Chondrocyte (in vitro differentiated cells): ENCODE measurements at places on chromosomes 1 and 21.
A peak's percentile ranks its signal among the peaks of the same experiment; 100 is the strongest.

DNA sequence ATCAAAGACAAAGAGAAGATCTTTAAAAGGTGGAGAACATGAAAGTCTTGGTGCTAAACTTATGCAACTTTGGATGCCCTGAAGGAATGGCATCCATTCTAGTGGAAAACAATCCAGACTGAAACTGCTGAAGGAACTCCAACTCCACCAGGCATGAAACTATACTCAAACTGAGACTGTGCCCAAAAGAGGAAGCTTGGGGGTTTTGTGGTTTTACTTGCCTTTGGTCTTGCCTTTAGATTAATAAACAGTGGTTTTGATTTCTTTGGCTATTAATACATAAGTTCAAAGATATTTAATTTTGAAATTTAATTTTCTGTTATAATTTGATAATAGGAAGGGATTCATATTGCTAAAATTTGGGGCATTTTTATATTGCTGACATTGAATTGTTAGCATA, 17.4 kb upstream of the SLC30A10 start:
- no peak overlapping the region for H3K27ac ChIP-seq
- no peak overlapping the region for H3K4me3 ChIP-seq
- H3K27me3 ChIP-seq = peaks cover 12% of the 10 kb centered on the region
- peaks cover 3% of the 10 kb centered on the region for H3K4me1 ChIP-seq
- H3K36me3 ChIP-seq = peaks cover 2% of the 10 kb centered on the region

GRCh38 chr1:10402729-10403274, 3.9 kb downstream of the PGD start:
- H3K27me3 ChIP-seq = no peaks in the 10 kb centered on the region
- H3K36me3 ChIP-seq = peaks cover 27% of the 10 kb centered on the region
- H3K4me3 ChIP-seq = no peak overlapping the region
- no peak for DNase-seq
- H3K27ac ChIP-seq = peak overlapping the region; percentile 75

- peaks cover 38% of the 10 kb centered on the region for H3K4me1 ChIP-seq
- DNase-seq = no peak
- no peak overlapping the region for H3K4me3 ChIP-seq
- no peaks in the 10 kb centered on the region for H3K27me3 ChIP-seq
These were observed 4.6 kb upstream of the CTPS1 start for GRCh38 chr1:40974945-40975344.

GRCh38 chr1:236167578-236167977, 25.2 kb downstream of the GPR137B start:
- no peak for DNase-seq
- no peaks in the 10 kb centered on the region for H3K27me3 ChIP-seq
- no peak overlapping the region for H3K4me3 ChIP-seq
- H3K4me1 ChIP-seq = peaks cover 6% of the 10 kb centered on the region

- DNase-seq = no peak
- no peaks in the 10 kb centered on the region for H3K27me3 ChIP-seq
- H3K4me1 ChIP-seq = peaks cover 4% of the 10 kb centered on the region
These were observed 176.8 kb downstream of the FAF1 start for GRCh38 chr1:50783286-50783685.

DNA sequence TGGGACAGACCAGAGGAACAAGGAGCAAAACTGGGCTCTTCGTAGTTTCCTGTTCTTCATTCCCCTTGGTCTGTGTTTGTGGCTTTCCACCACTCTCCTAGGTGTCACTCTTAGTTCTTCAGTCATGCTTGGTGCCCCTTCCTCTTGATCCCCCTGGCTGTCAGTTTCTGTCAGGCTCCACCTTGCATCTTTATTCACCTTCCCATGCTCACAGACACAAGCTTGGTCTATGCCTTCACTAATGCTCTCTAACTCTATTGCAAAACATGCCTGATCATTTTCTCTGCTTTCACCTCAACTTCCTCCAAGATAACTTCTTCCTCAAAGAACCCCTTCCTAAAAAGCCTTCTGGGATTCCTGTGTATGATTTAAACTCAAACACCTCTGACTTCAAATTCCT, 122.9 kb downstream of the GLUL start:
- H3K27me3 ChIP-seq = peaks cover 16% of the 10 kb centered on the region
- no peak for DNase-seq
- H3K36me3 ChIP-seq = no peaks in the 10 kb centered on the region
- no peak overlapping the region for H3K4me3 ChIP-seq
- H3K27ac ChIP-seq = no peak overlapping the region
- H3K4me1 ChIP-seq = no peaks in the 10 kb centered on the region

DNA sequence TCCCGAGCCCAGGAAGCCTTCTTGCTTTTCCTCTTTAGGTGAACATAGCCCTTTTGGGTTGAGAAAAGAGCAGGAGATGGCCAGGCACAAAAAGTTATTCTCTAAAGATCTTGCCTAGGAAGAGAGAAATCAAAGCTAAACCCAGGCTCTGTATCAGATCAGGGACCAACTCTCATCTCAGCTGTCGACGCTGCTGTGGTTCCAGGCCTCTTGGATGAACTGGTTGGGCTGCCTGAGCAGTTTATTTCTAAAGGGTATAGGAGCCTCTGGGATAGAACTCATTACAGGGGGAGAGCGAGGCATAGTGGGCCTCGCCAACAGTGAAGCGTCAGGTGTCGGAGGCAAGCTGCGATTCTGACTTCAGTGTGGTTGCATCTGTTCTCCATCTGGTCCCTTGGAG, 82.6 kb upstream of the F3 start:
- H3K4me3 ChIP-seq = no peak overlapping the region
- H3K36me3 ChIP-seq = no peaks in the 10 kb centered on the region
- no peak for DNase-seq
- H3K27me3 ChIP-seq = no peaks in the 10 kb centered on the region
- H3K27ac ChIP-seq = peak overlapping the region; percentile 32

DNA sequence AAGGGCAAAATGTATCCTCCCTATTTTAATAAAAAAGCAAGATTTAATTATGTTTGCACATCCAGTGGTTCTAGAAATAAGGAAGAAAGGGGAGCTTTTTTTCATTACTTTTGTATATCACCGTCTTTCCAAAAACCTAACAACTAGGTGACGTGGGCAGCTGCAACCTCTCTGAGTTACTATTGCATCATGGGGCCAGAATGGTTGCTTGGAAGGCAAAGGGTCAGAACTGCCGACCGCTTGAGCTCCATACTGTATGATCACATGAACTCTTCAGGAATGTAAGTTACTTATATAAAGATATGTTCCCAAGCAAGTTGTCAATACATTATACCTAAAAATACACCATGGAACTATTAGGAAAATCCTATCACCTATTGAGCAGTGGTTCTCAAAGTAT, 85.6 kb upstream of the HIVEP3 start:
- H3K27me3 ChIP-seq = peaks cover 12% of the 10 kb centered on the region
- DNase-seq = no peak
- no peak overlapping the region for H3K4me3 ChIP-seq

DNA sequence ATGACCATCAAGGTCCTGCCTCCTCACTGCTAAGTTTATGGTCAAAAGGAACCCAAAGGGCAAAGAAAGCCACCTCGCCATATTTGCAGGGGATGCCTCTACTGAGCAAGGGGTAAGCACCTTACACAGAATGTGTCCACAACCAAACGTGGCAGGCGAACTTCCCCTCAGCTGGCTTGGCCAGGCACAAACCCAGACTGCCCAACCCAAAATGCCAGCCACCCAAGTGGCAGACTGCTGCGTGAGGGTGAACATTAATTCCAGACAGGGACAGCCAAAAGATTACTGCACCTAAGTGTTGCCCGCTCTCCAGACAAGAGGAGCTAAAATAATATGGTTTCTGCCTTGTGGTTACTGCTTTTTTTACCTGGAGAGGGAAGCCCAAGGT, 16.0 kb downstream of the ZNF697 start:
- no peaks in the 10 kb centered on the region for H3K27me3 ChIP-seq
- peaks cover 3% of the 10 kb centered on the region for H3K36me3 ChIP-seq
- peak overlapping the region; percentile 23 for H3K4me3 ChIP-seq
- H3K4me1 ChIP-seq = peaks cover 60% of the 10 kb centered on the region

- H3K27me3 ChIP-seq = no peaks in the 10 kb centered on the region
- H3K36me3 ChIP-seq = peaks cover 1% of the 10 kb centered on the region
- no peak for DNase-seq
- H3K4me3 ChIP-seq = peak overlapping the region; percentile 33
- peaks cover 14% of the 10 kb centered on the region for H3K4me1 ChIP-seq
These were observed 9.1 kb downstream of the YBEY start for GRCh38 chr21:46295177-46295770.

DNA sequence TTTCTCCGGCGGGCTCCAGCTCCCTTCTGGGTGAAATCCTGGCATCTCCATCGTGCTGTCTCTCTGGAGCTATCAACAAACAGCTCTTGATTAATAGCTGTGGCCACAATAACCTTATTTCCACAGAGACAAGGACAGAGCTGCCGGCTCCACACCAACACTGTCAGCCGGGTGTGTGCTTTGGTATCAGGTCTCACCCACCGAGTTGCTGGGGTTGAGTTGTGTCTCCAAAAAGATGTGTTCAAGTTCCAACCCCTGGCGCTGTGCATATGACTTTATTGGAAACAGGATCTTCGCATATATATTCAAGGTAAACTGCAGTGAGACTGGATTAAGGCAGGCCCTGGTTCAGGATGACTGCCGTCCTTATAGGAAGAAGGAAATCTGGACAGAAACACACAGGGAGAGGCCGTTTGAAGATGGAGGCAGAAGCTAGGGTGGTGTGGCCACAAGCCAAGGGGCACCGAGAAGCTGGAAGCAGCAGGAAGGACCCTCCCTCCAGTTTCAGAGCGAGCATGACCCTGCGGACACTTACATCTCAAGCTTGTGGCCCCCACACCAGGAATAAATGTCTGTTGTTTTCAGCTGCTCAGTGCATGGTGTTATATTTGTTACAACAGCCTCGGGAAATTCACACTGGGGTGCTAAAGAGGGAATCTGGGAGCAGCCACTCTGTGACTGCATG, 88.4 kb upstream of the TMPRSS2 start:
- peaks cover 3% of the 10 kb centered on the region for H3K4me1 ChIP-seq
- H3K36me3 ChIP-seq = no peaks in the 10 kb centered on the region
- H3K4me3 ChIP-seq = no peak overlapping the region
- H3K27me3 ChIP-seq = peaks cover 10% of the 10 kb centered on the region
- H3K27ac ChIP-seq = no peak overlapping the region

DNA sequence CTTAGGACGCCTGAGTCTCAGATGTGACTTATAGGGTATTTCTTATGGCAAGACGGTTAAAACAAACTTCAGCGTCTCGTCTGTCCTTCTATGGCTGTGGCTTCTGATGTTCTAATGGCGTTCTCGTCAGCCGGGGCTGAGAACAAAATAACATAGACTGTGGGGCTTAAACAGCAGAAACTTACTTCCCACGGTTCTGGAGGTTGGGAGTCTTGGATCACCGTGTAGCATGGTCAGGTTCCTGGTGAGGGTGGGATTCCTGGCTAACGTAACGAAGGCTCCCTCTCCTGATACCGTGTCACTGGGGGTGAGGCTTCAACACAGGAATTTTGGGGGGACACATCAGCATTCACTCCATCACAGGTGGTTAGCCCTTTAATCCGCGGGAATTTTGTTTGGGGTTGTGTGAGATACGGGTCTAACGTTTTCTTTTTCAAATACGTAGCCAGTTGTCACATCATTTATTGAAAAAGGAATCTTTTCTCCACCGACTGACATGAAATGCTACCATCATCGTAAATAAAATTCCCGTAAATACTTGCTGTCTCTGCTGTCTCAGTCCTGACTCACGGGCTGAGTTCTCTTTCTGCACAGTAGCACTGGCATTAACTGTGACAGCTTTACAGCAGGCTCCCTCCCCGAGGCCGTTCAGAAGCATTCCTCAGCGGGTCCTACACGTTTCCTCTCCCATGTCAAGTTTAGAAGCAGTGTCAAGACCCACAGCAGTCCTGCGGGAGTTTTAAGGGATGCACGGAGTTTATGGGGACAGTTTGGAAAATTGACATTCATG, 8.1 kb upstream of the POFUT2 start:
- no peaks in the 10 kb centered on the region for H3K27me3 ChIP-seq
- H3K4me3 ChIP-seq = peak overlapping the region; percentile 62
- peaks cover 91% of the 10 kb centered on the region for H3K4me1 ChIP-seq
- H3K36me3 ChIP-seq = peaks cover 3% of the 10 kb centered on the region
- peak overlapping the region; percentile 99 for H3K27ac ChIP-seq
- DNase-seq = peak; percentile 40

- DNase-seq = peak; percentile 47
- H3K4me3 ChIP-seq = peak overlapping the region; percentile 88
These were observed 1.5 kb upstream of the THRAP3 start for GRCh38 chr1:36222481-36223380.

DNA sequence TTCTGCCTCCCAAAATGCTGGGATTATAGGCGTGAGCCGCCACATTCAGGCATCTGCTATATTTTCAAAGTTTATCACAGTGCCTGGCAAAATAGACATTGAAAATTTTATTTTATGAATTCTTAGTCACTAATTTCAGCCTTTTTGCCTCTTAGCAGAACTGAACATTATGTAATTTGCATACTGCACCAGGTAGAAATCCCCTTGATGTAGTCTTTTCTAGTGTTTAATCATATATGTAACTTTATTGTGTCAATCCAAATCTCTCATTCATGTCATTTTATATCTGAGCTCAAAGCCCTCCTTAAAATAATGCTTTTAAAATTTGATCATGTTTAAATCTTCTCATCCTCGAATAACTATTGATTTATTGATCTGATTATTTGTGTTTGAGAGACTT, 19.2 kb downstream of the WDTC1 start:
- no peak overlapping the region for H3K4me3 ChIP-seq
- DNase-seq = no peak
- no peaks in the 10 kb centered on the region for H3K27me3 ChIP-seq
- no peak overlapping the region for H3K27ac ChIP-seq
- H3K4me1 ChIP-seq = no peaks in the 10 kb centered on the region

DNA sequence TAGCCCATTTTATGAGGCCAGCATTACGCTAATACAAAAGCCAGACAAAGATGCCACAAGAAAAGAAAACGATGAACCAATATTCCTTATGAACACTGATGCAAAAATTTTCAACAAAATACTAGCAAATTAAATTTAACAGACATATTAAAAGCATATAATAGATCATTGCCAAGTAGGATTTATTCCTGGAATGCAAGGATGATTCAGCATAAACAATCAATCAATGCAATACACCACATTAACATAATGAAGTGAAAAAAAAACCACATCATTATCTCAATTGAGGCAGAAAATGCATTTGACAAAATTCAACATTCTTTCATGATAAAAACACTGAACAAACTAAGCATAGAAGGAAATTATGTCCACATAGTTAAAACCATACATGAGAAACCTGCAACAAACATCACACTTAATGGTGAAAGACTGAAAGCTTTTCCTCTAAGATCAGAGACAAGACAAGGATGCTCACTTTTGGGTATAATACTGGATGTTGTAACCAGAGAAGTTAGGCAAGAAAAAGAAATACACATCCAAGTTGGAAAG, 22.9 kb upstream of the ATP1A1 start:
- no peak for DNase-seq
- peaks cover 3% of the 10 kb centered on the region for H3K27me3 ChIP-seq
- H3K4me1 ChIP-seq = no peaks in the 10 kb centered on the region
- H3K27ac ChIP-seq = no peak overlapping the region
- no peaks in the 10 kb centered on the region for H3K36me3 ChIP-seq

DNA sequence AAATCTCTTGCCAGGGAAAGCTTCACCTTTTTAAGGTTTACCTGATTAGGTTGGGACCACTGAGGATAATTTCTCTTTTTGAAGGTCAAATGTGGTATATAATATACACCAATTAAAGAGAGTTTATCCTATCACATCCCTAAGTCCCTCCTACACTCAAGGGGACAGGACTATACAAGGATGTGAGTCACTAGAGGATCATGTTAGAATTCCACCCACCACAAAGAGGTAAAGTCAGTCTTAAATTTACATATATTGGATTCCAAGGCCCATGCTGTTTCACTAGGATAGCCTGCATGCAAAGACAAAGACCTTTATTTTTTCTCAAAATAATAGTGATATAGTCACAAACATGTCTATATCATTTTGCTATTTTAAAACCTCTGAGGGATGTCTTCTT, 164.4 kb downstream of the GIPC2 start:
- H3K36me3 ChIP-seq = peaks cover 10% of the 10 kb centered on the region
- no peak overlapping the region for H3K27ac ChIP-seq
- no peaks in the 10 kb centered on the region for H3K4me1 ChIP-seq
- no peak overlapping the region for H3K4me3 ChIP-seq
